SK-MEL-5 (cell line): ENCODE measurements at places on chromosomes 4 and X.

DNA sequence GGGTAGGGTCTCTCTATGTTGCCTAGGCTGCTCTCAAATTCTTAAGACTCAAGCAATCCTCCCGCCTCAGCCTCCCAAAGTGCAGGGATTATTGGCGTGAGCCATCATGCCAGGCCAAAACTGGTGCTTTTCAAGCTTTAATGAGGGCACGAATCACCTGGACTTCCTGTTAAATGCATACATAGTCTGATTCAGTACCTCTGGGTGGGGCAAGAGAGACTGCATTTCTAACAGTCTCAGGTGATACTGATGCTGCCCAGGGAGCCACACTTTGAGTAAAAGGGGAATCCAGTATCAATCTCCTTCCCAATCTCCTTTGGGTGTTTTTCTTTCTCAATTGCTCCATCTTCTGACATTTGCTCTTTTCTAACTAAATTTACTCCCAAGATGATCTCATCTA, 96.5 kb downstream of the SH3RF1 start:
- no peak for DNase-seq

DNA sequence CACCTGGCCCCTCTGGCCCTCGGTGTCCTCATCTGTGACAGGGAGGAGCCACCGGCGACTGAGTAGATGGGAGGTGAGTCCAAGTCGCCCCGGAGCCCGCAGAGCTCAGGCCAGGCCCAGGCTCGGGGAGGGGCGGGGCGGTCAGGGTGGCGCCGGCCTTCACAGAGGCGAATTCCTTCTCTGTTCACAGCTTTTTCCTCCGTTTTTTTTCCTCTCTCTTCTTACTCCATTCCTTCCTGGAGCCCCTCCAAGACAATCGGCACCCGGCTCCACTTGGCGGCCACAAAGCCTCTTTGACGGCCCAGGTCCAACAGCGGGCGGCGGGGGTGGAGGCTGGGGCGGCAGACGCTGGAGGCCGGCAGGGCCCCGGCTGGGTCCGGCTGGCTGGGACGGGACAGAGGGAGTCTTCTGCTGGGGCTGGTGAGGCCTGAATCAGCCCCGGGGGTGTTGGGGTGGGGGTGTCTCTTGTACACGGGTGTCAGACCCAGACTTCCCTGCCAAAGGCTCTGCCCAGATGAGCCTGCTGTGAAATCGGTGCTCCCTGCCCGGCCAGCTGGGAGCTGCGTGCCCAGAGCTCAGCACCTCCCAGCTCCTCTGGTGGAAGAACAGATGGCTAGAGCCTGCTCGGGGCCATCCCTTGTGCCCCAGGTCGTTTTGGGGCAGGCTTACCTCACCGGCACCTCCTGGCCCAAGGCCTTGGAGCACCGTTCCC, 22.6 kb downstream of the FGFRL1 start:
- DNase-seq: no peak

DNA sequence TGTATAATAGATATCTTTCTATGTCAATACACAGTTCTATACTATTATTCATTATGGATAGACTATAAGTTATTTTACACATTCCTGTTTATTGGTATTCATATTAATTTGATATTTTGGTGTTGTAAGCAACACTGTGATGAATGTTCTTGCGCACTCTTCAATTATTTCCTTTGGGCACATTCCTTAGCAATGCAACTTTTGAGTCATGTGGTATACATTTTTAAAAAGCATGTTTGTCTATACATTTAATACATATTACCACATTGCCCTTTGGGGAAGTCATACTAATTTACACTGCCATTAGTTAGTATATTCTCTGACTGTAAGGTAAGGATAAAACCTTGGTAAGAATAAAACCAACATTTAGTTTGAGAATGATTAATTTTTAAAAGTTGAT, 21.0 kb downstream of the FRAS1 start:
- no peak for DNase-seq

- no peak for DNase-seq
Observed at GRCh38 chrX:29466456-29466855, 748.9 kb upstream of the MAGEB2 start.

DNA sequence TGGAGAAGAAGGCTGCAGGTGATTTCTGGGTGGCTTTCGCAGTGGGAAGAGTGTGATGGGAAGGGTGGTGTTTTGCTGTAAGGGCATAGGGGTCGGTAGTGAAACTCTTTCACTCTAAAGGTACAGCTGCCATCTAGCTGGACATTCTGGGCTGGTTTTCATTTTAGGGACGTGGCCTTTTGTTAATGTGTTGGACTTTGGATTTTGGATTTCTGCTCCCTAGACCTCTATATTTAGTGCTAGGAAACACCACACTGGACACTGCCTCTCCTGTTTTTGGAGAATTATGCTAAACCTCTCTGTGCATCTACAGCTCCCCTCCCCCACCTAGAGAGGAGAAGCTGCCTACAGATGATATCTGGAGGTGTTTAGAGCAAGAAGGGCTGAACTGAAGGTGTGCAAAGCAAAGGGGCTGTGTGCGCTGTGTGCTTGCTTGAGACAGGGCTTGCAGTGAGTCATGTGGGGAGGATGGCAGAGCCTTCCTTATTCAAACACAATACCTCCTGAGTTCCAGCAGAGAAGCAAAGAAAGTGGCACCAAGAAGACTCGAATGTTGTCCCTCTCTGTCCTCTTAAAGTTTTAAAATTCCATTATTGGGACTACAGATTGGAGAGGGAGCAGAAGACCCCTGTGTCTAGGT, 47.9 kb downstream of the STARD8 start:
- DNase-seq: no peak
